ENCODE measurements at places on chromosomes 3 and 15. TPM values are rescaled to one million over a fixed set of nuclear protein-coding genes. Genes with fewer than 3 reads are reported as not detected.

DNA sequence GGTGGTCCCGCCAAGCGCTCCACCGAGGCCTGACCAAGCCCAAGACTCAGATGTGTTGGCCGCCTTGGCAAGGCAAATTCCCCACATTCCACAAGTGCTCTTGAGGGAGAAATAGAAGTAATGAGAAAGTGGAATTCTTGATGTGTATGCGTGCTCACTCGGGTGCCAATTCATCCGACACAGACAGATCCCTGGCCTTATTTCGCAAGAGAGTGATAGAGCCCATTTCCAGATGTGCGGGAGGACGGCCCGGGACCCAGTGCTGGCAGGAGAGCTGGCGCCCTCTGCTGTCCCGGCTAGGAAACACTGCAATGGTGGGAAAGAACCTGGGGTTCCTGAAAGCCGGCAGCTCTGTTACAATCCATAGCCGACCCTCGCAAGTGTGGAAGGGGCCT is 76.0 kb downstream of the HMG20A start:
- peak; percentile 79 for DNase-seq

- DNase-seq = no peak
Measured at GRCh38 chr15:101022876-101023275, 103.7 kb downstream of the LRRK1 start.

- no peak for DNase-seq
Measured at GRCh38 chr3:109480014-109480413, 142.7 kb upstream of the DPPA4 start.

DNA sequence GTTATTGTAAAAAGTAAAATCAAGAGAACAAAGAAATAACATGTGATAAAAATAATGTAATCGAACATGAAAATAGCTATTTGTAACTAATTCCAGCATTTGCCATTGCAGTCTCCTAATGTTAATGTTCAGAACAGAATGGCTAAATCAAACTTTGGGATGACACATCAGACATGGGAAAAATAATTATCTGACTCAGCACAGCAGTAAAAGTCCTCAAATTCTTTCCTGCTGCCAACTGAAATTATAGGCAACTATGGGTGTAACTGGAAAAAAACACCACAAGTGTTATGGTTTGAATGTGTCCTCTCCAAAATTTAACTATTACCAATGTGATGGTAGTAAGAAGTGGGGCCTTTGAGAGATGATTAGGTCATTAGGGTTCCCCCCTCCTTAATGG is 446.7 kb downstream of the C3orf38 start:
- DNase-seq = no peak

DNA sequence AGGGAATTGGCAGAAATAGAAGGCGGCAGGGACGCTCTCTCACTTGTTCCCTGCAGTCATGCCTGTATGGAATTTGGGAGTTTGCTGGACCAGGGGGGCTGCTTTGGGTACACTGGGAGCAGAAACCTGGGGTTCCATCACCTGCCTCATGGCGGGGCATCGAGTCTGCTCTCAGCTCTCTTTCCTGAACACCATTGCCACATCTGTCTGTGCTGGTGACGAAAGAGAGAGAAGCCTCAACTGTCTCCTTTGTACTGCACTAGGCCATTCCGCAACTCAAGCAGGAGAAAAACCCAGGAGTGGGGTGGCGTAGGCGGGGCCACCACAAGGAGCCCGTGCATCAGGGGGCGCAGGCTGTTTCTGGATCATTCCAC is 14.0 kb downstream of the TMEM158 start:
- no peak for DNase-seq

- DNase-seq = no peak
Measured at GRCh38 chr3:62203152-62203551, 170.2 kb downstream of the FEZF2 start.

DNA sequence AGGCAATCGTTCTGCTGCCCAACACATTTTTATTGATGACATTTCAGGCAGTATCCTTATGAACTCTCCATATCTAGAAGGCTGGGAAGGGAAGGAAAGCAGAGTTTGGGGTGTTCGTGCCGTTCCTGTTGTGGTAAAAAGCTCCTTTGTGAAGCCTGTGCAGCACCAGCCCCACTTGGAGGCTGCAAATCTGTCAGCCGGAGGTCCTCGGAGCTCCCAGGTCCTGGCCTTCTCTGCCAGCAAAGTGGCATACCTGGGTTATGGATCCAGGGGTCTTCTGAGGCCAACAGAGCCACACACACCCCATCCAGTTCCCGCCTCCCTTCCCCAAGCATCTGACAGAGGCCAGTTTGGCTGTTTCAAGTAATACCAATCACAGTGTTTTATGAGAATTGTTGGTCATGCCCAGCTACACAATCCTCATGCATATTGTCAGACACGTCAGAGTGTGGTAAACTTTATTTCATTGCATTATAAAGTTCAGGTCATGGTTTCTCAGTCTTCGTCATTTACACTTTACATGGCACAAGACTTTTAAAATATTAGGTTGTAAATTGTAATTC is 15.9 kb upstream of the USP3 start:
- no peak for DNase-seq

- no peak for DNase-seq
Measured at GRCh38 chr15:74411686-74412085, 22.1 kb downstream of the SEMA7A start.

DNA sequence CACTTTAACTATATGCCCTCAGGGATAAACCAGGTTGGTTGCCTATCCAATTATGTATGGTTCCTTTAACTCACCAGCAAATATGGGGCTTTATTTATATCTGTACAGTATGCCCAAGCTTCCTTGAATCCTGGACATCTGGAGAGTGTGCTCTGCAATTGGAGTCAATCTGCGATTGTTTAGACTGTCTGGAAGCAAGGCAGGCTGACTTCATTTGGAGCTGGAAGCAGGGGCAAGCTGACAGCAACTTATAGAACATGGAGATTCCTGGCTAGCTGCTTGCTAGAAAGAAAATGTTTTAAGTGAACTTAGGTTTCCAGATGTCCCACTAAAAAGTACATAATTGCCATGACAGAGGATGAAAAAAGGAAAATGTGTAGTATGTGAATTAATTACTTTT is 63.7 kb upstream of the TPRG1 start:
- no peak for DNase-seq

DNA sequence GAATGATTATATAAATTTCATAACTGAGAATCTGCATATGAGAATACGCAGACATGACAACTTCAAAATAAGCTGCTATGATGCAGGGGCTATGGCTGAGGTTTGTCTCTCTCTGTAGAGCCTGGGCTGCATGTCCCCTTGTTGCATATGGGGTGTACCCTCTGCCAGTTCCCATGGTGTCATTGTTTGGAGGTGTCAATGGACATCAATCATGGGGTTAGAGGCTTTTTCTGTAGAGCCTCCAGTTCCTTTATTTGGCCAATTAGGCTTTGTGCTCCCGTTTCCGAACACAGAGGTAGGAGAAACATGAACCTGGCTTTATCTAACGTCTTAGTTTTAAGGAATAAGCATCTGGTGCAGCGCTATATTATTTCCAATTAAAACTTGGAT is 77.3 kb upstream of the RARB start:
- no peak for DNase-seq

DNA sequence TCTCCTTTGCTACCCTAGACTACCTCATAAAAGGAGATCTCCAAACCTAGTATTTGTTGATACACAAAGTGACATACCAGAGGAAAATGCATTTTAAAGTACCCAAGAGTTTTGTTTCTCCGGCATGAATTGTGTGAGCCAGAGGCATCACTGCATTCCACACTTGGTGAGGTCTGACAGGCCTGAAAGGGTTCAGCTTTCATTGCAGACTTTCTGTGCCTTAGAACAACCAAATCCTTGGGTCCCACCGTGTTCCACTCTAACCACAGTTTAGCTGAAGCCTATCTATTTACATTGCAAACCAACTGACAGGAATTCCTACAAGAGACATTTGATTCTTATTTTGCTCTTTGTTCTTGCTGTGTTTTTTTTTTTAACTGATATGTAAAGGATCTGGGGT is 21.0 kb upstream of the EID1 start:
- no peak for DNase-seq

GRCh38 chr15:98614681-98615080 is 33.7 kb upstream of the IGF1R start:
- DNase-seq = no peak

DNA sequence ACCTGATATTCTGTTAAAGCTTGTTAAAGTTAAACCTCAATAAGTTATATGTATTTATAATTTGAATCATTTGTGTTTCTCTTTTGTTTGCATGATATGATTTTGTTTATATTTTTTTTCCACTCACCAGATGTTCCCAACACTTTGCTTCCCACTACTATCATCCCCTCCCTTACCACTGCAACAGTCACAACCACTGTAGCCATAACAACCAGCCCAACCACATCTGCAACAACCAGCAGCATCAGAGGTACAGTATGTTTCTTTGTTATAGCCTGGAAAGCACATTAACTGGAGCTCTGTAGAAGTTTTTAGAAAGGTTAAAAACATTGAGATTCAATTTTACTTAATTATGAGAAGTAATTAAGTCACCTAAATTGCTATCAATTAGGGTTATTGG is 1011.9 kb downstream of the VGLL3 start:
- no peak for DNase-seq

DNA sequence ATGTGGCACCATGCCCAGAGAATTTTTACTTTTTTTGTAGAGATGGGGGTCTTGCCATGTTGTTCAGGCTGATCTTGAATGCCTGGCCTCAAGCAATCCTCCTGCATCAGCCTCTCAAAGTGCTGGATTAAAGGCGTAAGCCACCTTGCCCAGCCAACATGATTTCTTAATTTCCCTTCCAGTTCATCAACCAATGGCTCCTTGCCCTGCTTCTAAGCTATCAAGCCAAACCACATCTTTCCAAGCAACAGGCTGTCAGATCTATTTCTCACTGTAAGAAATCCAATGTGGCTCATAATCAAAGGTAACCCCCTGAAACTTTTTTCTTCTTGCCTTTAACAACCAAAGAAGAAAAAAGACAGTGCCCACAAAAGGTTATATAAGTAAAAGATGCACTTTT is 204.2 kb upstream of the ICE2 start:
- no peak for DNase-seq

GRCh38 chr3:126082362-126083137 is 1.4 kb downstream of the SLC41A3 start:
- DNase-seq = no peak

DNA sequence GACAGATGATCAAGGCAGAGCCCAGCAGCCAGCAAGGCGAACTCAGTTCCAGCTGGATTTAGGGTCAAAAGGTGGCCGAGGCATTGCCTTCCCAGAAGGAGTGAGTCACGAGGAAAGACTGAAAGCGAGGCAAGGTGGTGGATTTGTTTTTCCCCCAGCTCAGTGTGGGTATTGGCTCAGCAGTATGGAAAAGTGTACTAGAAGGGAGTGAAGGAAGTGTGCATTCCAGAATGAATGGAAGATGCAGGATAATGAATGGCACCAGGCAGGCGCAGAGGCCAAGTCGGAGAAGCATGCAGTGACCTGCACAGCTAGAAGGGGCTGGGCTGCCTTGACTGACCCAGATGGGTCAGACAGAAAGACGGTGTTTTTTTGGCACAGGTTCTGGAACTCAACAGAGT is 46.3 kb downstream of the FOXP1 start:
- DNase-seq = no peak

- no peak for DNase-seq
Measured at GRCh38 chr3:54349231-54349652, 226.9 kb downstream of the CACNA2D3 start.

DNA sequence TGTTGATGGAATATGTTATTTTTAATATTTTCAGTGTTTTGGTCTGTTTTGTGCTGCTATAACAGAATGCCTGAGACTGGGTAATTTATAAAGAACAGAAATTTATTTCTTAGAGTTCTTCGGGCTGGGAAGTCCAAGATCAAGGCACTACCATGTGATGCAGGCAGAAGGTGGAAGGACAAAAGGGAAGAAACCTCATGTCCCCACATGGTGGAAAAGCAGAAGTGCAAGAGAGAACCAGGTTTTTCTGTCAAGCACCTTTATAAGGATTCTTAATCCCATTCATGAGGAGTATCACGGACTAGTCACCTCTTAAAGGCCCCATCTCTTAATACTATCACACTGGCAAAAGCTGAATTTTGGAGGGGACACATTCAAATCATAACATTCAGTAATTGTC is 57.9 kb upstream of the EPHB3 start:
- no peak for DNase-seq

- no peak for DNase-seq
Measured at GRCh38 chr15:48966595-48967301, 3.0 kb upstream of the SHC4 start.

GRCh38 chr15:66789029-66790025 is 87.3 kb downstream of the SMAD6 start:
- DNase-seq = peak; percentile 36

DNA sequence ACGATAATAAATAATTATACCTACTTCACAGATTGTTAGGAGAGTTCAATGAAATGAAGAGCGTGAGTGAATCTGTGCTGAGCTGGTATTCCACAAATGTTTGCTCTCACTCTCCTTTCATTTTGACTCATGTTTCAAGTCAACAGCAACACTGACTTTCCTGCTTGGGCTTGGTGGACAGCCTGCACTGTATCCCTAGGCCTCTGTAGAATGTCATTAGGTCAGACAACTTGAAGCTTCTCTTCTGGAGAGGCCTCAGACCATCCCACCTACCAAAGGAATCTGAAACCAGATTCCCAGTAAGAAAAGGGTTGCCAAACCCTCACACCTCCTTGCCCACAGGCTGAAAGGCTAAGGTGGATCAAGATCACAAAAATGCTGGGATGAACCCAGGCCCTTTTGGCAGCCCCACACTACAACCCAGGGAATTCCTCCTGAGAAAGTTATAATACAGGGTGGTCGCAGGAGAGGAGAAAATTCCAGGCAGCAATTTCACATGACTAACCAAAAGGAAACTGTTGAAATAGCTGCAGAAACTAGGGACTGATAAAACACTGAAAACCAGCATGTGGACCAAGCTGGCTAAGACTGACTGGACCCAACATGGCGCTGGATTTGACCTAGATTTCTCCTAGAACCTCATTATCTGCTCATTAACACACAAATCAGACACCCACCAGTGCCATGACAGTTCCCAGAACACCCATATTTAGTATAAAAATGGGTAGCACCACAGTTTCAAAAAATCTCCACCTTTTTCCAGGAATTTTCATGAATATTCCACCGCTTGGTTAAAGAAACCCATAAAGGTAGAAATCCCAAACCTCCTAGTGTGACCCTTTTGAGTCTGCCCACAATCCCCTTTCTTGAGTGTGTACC is 57.0 kb upstream of the ZNF148 start:
- DNase-seq = no peak

The SLC6A11 gene
- not detected for total RNA-seq

The NR1I2 gene
- 71.2 TPM for total RNA-seq

The ZNF385D gene
- 0.79 TPM for total RNA-seq

The ACAN gene
- 0.21 TPM for total RNA-seq

The EFCC1 gene
- 3.7 TPM for total RNA-seq

The CHDH gene
- 34.1 TPM for total RNA-seq

The THAP10 gene
- total RNA-seq = 1.4 TPM

The GOLGA8R gene
- 1.6 TPM for total RNA-seq

The GABRB3 gene
- total RNA-seq = 2.5 TPM

Measured in left colon (tissue), 2 donors.